ENCODE measurements at places on chromosomes 1 and 21. TPM values are rescaled to one million over a fixed set of nuclear protein-coding genes. Genes with fewer than 3 reads are reported as not detected.

Gene KIF21B
- total RNA-seq = 89.1 TPM

Gene GIPC2
- total RNA-seq = 0.19 TPM

Gene PLXNA2
- total RNA-seq = 2.6 TPM

Gene CD84
- 47.5 TPM for total RNA-seq

Gene CYP2J2
- 0.67 TPM for total RNA-seq

Gene MRPS15
- 29.1 TPM for total RNA-seq

Gene SPTA1
- total RNA-seq = not detected

Gene CDCA8
- total RNA-seq = 0.84 TPM

- no peak overlapping the region for H3K27ac ChIP-seq
- no peak overlapping the region for H3K4me3 ChIP-seq
- no peaks in the 10 kb centered on the region for H3K36me3 ChIP-seq
- H3K27me3 ChIP-seq = no peaks in the 10 kb centered on the region
These were observed 485.2 kb downstream of the SIPA1L2 start for GRCh38 chr1:232144696-232145230.

- H3K27me3 ChIP-seq = peaks cover 13% of the 10 kb centered on the region
- peak overlapping the region; percentile 84 for H3K4me3 ChIP-seq
- peak; percentile 23 for DNase-seq
These were observed 733 bp downstream of the KDM5B start for GRCh38 chr1:202807451-202807925.

- no peaks in the 10 kb centered on the region for H3K36me3 ChIP-seq
- peaks cover 8% of the 10 kb centered on the region for H3K27me3 ChIP-seq
- no peak for DNase-seq
- H3K4me1 ChIP-seq = no peaks in the 10 kb centered on the region
- no peak overlapping the region for H3K4me3 ChIP-seq
- no peak overlapping the region for H3K27ac ChIP-seq
These were observed 174.5 kb upstream of the PLXNA2 start for GRCh38 chr1:208418667-208419066.

GRCh38 chr1:232166942-232167341, 463.0 kb downstream of the SIPA1L2 start:
- H3K27me3 ChIP-seq = peaks cover 5% of the 10 kb centered on the region
- no peak overlapping the region for H3K27ac ChIP-seq
- no peaks in the 10 kb centered on the region for H3K4me1 ChIP-seq
- no peaks in the 10 kb centered on the region for H3K36me3 ChIP-seq
- no peak for DNase-seq
- H3K4me3 ChIP-seq = no peak overlapping the region

DNA sequence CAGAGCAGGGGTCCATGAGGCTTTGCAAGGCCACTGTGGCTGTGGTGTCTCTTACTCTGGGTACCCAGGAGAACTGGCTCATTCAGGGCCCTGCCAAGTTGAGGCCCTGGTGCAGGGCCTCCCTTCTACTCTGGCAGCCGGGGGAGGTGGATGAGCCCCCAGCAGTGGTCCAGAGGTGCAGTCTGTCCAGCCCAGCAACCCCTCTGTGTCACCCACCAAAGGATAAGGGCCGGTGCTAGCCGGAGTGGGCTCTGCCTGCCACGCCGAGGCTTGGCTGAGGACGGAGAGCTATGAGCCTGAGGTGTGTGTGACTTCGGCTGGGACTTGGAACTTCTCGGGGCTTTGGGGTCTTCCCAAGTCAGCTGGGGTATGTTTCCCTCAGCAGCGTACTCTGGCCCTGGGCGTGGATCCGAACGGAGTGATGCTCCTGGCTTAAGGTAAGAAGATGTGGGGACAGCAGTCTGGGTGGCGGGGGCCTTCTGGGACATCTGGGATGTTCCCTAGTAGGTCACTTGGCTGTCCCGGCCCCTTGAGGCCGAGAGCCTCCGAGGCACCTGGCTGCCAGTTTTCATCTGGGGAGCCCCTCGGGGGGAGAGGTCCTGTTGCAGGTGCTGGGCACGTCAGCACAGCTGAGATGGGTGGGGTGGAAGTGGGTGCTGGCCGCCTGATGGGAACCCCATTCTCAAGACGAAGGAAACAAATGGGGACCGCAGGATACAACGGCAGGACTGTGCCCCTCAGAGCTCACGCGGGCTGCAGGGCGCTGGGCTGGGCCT, 25.9 kb downstream of the RUNX3 start:
- no peaks in the 10 kb centered on the region for H3K27me3 ChIP-seq
- H3K36me3 ChIP-seq = peaks cover 82% of the 10 kb centered on the region
- H3K27ac ChIP-seq = no peak overlapping the region
- H3K4me1 ChIP-seq = peaks cover 95% of the 10 kb centered on the region

- no peaks in the 10 kb centered on the region for H3K27me3 ChIP-seq
- DNase-seq = no peak
- no peak overlapping the region for H3K27ac ChIP-seq
- H3K4me3 ChIP-seq = no peak overlapping the region
- peaks cover 18% of the 10 kb centered on the region for H3K36me3 ChIP-seq
- no peaks in the 10 kb centered on the region for H3K4me1 ChIP-seq
These were observed 12.3 kb downstream of the ERO1B start for GRCh38 chr1:236269439-236269838.

- H3K27me3 ChIP-seq = no peaks in the 10 kb centered on the region
- H3K36me3 ChIP-seq = no peaks in the 10 kb centered on the region
- no peak for DNase-seq
- no peaks in the 10 kb centered on the region for H3K4me1 ChIP-seq
- H3K27ac ChIP-seq = no peak overlapping the region
These were observed 51.6 kb upstream of the HPDL start for GRCh38 chr1:45275054-45275453.

- H3K27me3 ChIP-seq = peaks cover 82% of the 10 kb centered on the region
- no peak for DNase-seq
- H3K36me3 ChIP-seq = no peaks in the 10 kb centered on the region
- no peak overlapping the region for H3K27ac ChIP-seq
- H3K4me1 ChIP-seq = no peaks in the 10 kb centered on the region
These were observed 102.0 kb upstream of the ARHGEF16 start for GRCh38 chr1:3352299-3352951.

DNA sequence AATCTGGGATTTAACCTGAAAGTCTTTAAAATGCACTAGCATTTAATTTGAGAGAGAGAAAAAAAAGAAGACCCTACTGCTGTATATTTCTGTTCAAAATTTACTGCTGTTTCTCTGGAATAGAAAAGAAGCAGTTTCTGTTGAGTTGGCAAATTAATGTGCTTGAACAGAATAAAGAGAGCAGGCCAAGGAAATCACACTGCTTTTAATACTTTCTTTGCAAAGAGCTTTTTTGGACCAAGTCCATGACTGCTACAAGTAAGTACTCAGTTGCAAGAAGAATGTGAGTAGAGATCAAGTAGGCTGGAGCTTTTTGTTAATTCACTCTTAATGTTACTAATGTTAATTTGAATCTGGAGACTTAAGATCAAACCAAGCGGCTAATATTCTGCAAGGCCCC, 336.2 kb upstream of the SGIP1 start:
- no peaks in the 10 kb centered on the region for H3K36me3 ChIP-seq
- DNase-seq = no peak
- no peaks in the 10 kb centered on the region for H3K4me1 ChIP-seq
- no peak overlapping the region for H3K4me3 ChIP-seq
- H3K27ac ChIP-seq = no peak overlapping the region

DNA sequence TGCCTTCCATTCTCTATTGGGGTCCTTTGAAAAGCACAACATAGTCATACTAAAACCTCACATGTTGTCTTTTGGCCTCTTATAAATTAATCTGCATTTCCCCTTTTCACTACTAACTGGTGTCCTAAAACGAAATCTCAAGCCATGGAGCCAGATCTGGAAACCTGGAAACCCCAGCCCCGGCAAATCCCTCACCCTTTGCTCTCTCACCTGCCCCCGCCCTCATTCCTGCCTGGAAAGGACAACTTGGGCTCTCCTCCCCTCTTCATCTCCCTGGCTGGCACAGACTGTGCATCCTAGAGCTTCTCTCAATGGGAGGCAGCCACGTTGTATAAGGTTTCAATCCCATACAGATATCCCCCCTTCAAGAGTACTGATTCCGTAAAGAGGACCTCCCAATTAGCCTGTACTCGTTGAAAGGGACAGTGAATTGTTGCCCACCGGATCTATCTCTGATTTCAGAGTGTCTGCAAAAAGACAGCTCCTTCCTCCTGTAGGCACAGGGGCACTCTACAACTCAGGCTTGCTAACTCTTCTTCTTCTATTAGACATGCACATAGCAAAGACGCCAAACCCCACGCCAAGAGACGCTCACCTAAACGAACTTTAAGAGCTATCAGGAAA, 1.4 kb downstream of the DUSP10 start:
- no peak for DNase-seq
- H3K27me3 ChIP-seq = no peaks in the 10 kb centered on the region
- peak overlapping the region; percentile 100 for H3K4me3 ChIP-seq
- H3K36me3 ChIP-seq = no peaks in the 10 kb centered on the region
- peaks cover 29% of the 10 kb centered on the region for H3K4me1 ChIP-seq

- no peaks in the 10 kb centered on the region for H3K36me3 ChIP-seq
- no peak for DNase-seq
- H3K4me1 ChIP-seq = no peaks in the 10 kb centered on the region
- no peak overlapping the region for H3K27ac ChIP-seq
- H3K4me3 ChIP-seq = no peak overlapping the region
- peaks cover 15% of the 10 kb centered on the region for H3K27me3 ChIP-seq
These were observed 41.6 kb upstream of the MTR start for GRCh38 chr1:236753516-236753915.

DNA sequence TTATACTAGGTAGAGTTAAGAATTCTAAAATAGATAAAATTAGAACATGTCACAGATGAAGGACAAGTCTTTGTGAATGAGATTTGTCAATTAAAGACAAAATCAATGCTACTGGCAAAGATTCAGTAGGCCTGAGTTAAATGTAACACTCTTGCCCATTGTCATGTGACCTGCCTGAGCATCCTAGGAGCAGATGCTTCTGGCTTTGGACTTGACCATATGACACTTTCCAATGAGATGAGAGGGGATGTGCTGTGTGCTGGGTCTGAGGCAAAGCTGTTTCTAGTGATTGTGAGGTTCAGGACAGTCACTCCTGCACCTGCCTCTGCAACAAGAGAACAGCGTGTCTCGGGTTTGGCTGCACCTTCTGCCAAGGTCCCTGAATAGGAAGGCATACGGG, 144.9 kb downstream of the HIVEP3 start:
- no peaks in the 10 kb centered on the region for H3K4me1 ChIP-seq
- DNase-seq = no peak
- H3K36me3 ChIP-seq = no peaks in the 10 kb centered on the region
- no peak overlapping the region for H3K4me3 ChIP-seq

- no peak for DNase-seq
- H3K27me3 ChIP-seq = peaks cover 41% of the 10 kb centered on the region
- no peak overlapping the region for H3K27ac ChIP-seq
- H3K4me3 ChIP-seq = no peak overlapping the region
- H3K4me1 ChIP-seq = no peaks in the 10 kb centered on the region
These were observed 33.3 kb downstream of the FOXD2 start for GRCh38 chr1:47471163-47471562.

- no peak overlapping the region for H3K4me3 ChIP-seq
- H3K27ac ChIP-seq = no peak overlapping the region
- DNase-seq = no peak
- no peaks in the 10 kb centered on the region for H3K36me3 ChIP-seq
These were observed 57.1 kb downstream of the TMEM53 start for GRCh38 chr1:44616991-44617702.

GRCh38 chr1:245566134-245566533, 411.3 kb downstream of the KIF26B start:
- no peak for DNase-seq
- H3K27ac ChIP-seq = no peak overlapping the region
- no peaks in the 10 kb centered on the region for H3K4me1 ChIP-seq
- no peaks in the 10 kb centered on the region for H3K36me3 ChIP-seq

DNA sequence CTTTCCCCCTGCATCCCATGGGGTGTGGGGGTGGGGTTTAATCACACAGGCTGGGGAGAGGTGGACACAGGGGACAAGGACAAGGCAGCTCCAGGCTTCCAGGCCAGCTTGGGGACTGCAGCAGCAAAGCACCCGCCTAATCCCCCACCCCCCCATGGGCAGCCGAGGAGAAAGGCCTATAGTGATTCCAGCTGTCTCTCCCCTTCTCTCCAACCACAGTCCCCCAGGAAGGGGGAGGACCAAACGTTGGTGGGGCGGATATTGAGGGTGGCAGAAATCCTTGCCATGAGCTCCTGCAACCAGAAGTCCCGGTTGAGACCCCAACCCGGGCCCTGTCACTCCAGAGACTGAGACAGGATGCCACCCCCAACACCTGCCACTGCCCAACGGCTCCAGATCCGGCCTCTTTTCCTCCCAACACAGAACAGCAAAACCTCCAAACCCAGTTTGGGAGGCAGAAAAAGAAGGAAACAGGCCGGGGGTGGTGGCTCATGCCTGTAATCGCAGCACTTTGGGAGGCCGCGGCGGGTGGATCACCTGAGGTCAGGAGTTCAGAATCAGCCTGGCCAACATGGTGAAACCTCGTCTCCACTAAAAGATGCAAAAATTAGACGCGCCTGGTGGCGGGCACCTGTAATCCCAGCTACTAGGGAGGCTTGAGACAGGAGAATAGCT, 1.7 kb downstream of the EPHA2 start:
- H3K27me3 ChIP-seq = no peaks in the 10 kb centered on the region
- H3K27ac ChIP-seq = no peak overlapping the region
- DNase-seq = no peak
- peaks cover 55% of the 10 kb centered on the region for H3K4me1 ChIP-seq
- H3K36me3 ChIP-seq = no peaks in the 10 kb centered on the region

- H3K4me1 ChIP-seq = no peaks in the 10 kb centered on the region
- H3K4me3 ChIP-seq = no peak overlapping the region
- H3K27ac ChIP-seq = no peak overlapping the region
- no peaks in the 10 kb centered on the region for H3K36me3 ChIP-seq
- H3K27me3 ChIP-seq = no peaks in the 10 kb centered on the region
These were observed 113.8 kb downstream of the DPYD start for GRCh38 chr1:97806996-97807520.

- no peaks in the 10 kb centered on the region for H3K27me3 ChIP-seq
- H3K4me3 ChIP-seq = no peak overlapping the region
- no peak for DNase-seq
- H3K4me1 ChIP-seq = no peaks in the 10 kb centered on the region
- no peaks in the 10 kb centered on the region for H3K36me3 ChIP-seq
- no peak overlapping the region for H3K27ac ChIP-seq
These were observed 140.8 kb downstream of the PTGER3 start for GRCh38 chr1:70906800-70907199.

- peaks cover 40% of the 10 kb centered on the region for H3K27me3 ChIP-seq
- no peaks in the 10 kb centered on the region for H3K4me1 ChIP-seq
- no peak overlapping the region for H3K4me3 ChIP-seq
- no peaks in the 10 kb centered on the region for H3K36me3 ChIP-seq
- no peak for DNase-seq
These were observed 8.0 kb downstream of the RIIAD1 start for GRCh38 chr1:151729157-151729965.

GRCh38 chr1:90989990-90990389, 31.8 kb downstream of the ZNF644 start:
- no peak overlapping the region for H3K4me3 ChIP-seq
- no peak overlapping the region for H3K27ac ChIP-seq
- H3K27me3 ChIP-seq = no peaks in the 10 kb centered on the region
- H3K36me3 ChIP-seq = no peaks in the 10 kb centered on the region

GRCh38 chr1:235102993-235103411, 25.6 kb downstream of the TOMM20 start:
- H3K36me3 ChIP-seq = peaks cover 7% of the 10 kb centered on the region
- DNase-seq = no peak
- H3K4me3 ChIP-seq = no peak overlapping the region
- H3K27me3 ChIP-seq = peaks cover 12% of the 10 kb centered on the region
- peaks cover 36% of the 10 kb centered on the region for H3K4me1 ChIP-seq

Data from T-cell (primary cell).